ENCODE measurements at places on chromosomes 7 and 10. TPM values are rescaled to one million over a fixed set of nuclear protein-coding genes. Genes with fewer than 3 reads are reported as not detected.
A peak's percentile ranks its signal among the peaks of the same experiment; 100 is the strongest.

- no peak for DNase-seq
- H3K4me3 ChIP-seq: no peak overlapping the region
- H3K36me3 ChIP-seq: no peaks in the 10 kb centered on the region
These were observed 135.7 kb downstream of the IDE start for GRCh38 chr10:92438220-92438619.

GRCh38 chr10:85537561-85537960 is 829.0 kb downstream of the GRID1 start:
- no peak overlapping the region for H3K27ac ChIP-seq
- no peaks in the 10 kb centered on the region for H3K27me3 ChIP-seq
- DNase-seq: no peak
- H3K36me3 ChIP-seq: no peaks in the 10 kb centered on the region
- H3K4me1 ChIP-seq: no peaks in the 10 kb centered on the region

- no peaks in the 10 kb centered on the region for H3K27me3 ChIP-seq
- H3K4me1 ChIP-seq: no peaks in the 10 kb centered on the region
- DNase-seq: no peak
These were observed 224.6 kb upstream of the PITRM1 start for GRCh38 chr10:3397231-3397630.

GRCh38 chr7:86720306-86720705 is 76.6 kb downstream of the GRM3 start:
- H3K4me3 ChIP-seq: no peak overlapping the region
- no peak for DNase-seq
- no peak overlapping the region for H3K27ac ChIP-seq
- H3K4me1 ChIP-seq: no peaks in the 10 kb centered on the region
- H3K36me3 ChIP-seq: no peaks in the 10 kb centered on the region

DNA sequence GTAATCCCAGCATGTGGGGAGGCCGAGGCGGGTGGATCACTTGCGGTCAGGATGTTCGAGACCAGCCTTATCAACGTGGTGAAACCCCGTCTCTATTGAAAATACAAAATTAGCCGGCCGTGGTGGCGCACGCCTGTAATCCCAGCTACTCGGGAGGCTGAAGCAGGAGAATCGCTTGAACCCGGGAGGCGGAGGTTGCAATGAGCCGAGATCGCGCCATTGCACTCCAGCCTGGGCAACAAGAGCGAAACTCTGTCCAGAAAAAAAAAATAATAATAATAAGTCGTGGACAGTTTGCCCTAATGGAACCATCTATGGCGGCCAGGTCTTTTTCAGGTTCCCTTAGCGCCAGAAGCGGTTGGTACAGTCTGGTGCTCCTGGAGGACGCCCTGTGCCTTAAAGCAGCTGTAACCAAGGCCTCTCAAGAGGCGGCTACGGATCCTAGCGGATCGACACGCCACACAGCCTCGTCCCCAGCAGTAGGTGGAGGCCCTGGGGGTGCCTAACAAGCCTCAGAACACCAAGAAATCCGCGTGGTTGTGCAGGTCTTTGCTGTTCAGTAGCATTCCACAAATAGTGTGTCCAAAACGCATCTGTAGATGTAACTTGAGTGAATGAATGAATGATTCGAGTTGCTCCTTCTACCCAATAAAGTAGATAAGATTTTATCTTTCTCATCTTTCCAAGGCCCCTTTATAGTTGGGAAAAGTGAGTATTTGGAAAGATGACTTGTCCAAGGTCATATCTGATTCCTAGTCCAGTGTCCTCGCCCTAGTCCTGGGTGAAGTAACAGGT is 982 bp downstream of the PGAM1 start:
- H3K36me3 ChIP-seq: no peaks in the 10 kb centered on the region
- peak overlapping the region; percentile 81 for H3K27ac ChIP-seq
- peak overlapping the region; percentile 92 for H3K4me3 ChIP-seq
- H3K27me3 ChIP-seq: no peaks in the 10 kb centered on the region

DNA sequence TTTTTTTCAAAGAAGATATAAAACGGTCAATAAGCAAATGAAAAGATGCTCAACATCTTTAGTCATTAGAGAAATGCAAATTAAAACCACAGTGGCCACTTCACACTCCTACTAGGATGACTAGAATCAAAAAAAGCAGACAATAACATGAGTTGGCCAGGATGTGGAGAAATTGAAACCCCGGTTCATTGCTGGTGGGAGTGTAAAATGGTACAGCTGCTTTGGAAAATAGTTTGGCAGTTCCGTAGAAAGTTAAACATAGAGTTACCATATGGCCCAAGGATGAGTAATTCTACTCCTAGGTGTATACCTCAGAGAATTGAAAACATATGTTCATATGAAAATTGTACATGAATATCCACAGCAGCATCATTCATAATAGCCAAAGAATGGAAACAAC is 573.3 kb downstream of the GALNT17 start:
- no peak for DNase-seq
- H3K36me3 ChIP-seq: no peaks in the 10 kb centered on the region
- H3K4me3 ChIP-seq: no peak overlapping the region
- no peaks in the 10 kb centered on the region for H3K4me1 ChIP-seq
- no peak overlapping the region for H3K27ac ChIP-seq
- H3K27me3 ChIP-seq: no peaks in the 10 kb centered on the region

- no peak overlapping the region for H3K27ac ChIP-seq
- H3K4me1 ChIP-seq: no peaks in the 10 kb centered on the region
- no peak for DNase-seq
- no peaks in the 10 kb centered on the region for H3K27me3 ChIP-seq
- H3K36me3 ChIP-seq: peaks cover 6% of the 10 kb centered on the region
- H3K4me3 ChIP-seq: no peak overlapping the region
These were observed 31.9 kb downstream of the DPCD start for GRCh38 chr10:101619983-101620382.

DNA sequence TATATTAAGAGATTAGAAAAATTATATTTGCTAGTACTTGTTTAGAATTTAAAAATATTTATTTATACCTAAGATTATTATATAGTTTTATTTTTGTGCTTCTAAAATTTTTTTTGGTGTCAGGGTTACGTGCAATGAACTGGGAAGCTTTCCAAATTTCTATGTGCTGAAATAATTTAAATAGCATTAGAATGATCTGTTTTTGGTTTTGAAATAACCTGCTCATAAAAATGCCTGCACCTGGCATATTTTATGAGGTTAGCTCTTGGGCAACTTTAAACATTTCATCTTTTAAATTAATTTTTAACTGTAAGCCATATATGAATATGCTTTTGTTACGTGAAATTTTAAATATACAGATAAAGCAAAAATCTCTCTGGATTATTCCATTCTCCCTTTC is 482.5 kb downstream of the GLRX3 start:
- H3K27me3 ChIP-seq: no peaks in the 10 kb centered on the region
- DNase-seq: no peak
- H3K4me3 ChIP-seq: no peak overlapping the region
- H3K27ac ChIP-seq: no peak overlapping the region
- no peaks in the 10 kb centered on the region for H3K4me1 ChIP-seq

GRCh38 chr7:27921081-27921836 is 181.3 kb downstream of the TAX1BP1 start:
- no peak overlapping the region for H3K27ac ChIP-seq
- H3K27me3 ChIP-seq: no peaks in the 10 kb centered on the region
- no peaks in the 10 kb centered on the region for H3K36me3 ChIP-seq
- H3K4me3 ChIP-seq: no peak overlapping the region

DNA sequence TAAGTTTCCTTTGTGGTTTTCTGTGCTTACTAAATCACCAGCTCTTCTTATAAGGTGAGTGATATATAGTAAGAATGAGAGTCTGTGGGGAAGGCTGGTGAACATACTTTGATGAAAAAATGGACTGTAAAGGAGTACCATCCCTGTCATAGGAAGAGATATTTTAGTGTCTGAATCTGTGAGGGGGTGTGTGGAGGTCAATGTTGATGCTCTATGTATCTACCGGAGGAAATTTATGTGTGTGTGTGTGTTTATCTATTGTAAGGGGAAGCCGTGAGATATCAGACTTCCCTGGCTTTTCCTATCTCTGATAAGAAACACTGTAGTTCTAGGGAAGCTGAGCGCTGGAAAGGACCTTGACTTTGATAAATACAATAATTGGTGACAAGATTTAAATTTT is 179.0 kb downstream of the PCDH15 start:
- H3K36me3 ChIP-seq: no peaks in the 10 kb centered on the region
- H3K27ac ChIP-seq: no peak overlapping the region
- H3K4me3 ChIP-seq: no peak overlapping the region
- H3K4me1 ChIP-seq: no peaks in the 10 kb centered on the region

DNA sequence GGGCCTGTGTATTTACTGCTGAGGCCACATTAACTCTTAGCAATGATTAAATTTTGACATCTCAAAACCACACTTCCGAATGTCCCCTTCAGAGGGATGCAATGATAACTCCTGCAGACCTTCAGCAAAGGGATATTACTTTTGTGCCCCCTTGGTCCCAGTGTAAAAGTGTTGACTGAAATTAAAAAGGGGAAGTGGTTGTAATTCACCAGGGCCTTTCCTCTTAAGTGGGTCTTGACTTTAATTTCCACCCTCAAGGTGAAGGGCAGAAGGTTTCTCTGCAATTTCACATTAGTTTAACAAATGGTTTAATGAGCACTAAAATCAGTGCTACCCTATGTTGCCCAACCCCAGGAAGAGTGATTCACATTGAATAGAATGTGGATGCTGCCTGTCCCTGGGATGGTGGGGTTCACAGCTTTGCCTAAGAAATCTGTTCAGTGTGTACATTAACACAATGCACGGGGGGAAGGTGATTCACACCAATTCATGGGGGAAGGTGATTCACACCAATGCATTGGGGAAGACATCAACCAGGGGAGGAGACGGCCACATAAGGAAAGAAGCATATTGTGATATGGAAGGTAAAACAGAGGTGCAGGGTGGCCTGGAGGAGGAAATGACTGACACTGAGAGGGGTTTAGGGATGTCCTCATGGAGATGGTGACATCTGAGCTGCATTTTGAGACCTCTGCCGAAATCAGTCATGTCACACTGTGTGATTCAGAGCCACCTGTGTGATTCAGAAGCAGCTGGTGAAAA is 19.4 kb upstream of the TNS3 start:
- DNase-seq: no peak
- H3K27me3 ChIP-seq: no peaks in the 10 kb centered on the region
- H3K27ac ChIP-seq: no peak overlapping the region
- H3K36me3 ChIP-seq: no peaks in the 10 kb centered on the region
- no peaks in the 10 kb centered on the region for H3K4me1 ChIP-seq

- no peak overlapping the region for H3K4me3 ChIP-seq
- DNase-seq: no peak
- H3K27me3 ChIP-seq: no peaks in the 10 kb centered on the region
- H3K4me1 ChIP-seq: no peaks in the 10 kb centered on the region
- H3K27ac ChIP-seq: no peak overlapping the region
- no peaks in the 10 kb centered on the region for H3K36me3 ChIP-seq
These were observed 52.4 kb upstream of the TNS3 start for GRCh38 chr7:47634273-47634672.

Gene SLC13A4
- total RNA-seq: not detected

Gene CALML5
- total RNA-seq: not detected

Gene MTURN
- 2.7 TPM for total RNA-seq

Gene TUBB8
- not detected for total RNA-seq

Gene SPDYE9
- total RNA-seq: not detected

Measured in naive thymus-derived CD4-positive, alpha-beta T cell (primary cell).